ENCODE measurements at places on chromosomes 3 and 15.
A peak's percentile ranks its signal among the peaks of the same experiment; 100 is the strongest.

- DNase-seq: no peak
Measured at GRCh38 chr15:100920516-100921135, 1.5 kb downstream of the LRRK1 start.

DNA sequence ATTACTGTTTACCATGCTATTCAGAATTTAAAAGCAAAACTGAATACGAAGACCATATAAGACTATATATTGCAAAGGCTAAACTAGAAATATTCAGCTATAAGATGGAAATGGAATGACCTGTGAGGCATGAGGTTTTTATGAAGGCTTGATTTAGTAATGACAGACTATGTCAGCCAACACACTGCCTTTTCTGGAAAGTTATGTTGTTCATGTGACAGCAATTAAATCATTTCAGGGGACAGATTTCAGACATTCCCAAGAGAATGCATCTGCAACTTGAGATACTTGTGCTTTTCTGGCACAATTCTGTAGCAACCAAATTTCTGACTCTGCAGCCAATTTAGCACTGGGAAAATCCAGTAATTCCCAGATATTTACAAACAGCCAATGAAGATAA lies 8.6 kb upstream of the GATM start:
- DNase-seq: no peak

GRCh38 chr15:61921093-61921492 lies 139.2 kb downstream of the VPS13C start:
- DNase-seq: no peak

DNA sequence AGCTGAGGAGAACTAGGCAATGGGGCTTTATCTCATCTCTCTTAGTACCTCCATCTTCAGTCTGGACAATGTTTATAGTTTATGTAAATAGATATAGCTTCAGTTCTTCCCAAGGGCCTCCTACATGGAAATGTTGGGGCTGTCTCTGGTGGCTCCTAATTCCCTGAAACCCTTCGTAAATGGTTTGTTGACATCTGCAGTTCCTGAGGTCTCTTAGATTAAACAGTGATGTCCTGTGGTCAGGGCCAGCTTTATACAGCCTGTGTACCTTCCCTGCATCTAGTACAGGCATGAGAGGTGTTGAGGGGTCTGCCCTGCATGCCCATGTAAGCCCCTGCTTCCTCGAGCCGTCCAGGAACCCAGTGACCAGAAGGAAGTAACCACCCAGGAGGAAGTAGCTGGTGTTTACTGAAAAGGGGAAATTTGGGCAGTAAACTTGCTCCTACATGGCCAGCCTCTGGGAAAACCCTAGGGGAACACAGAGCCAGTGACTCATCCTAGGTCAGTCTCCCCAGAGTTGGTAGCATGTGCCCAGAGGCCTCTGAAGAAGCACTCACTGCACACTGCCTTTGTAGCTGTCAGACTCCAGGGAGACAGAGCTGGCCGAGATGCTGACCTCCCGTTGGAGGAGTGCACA lies 4.7 kb upstream of the TBC1D2B start:
- DNase-seq: peak; percentile 25

DNA sequence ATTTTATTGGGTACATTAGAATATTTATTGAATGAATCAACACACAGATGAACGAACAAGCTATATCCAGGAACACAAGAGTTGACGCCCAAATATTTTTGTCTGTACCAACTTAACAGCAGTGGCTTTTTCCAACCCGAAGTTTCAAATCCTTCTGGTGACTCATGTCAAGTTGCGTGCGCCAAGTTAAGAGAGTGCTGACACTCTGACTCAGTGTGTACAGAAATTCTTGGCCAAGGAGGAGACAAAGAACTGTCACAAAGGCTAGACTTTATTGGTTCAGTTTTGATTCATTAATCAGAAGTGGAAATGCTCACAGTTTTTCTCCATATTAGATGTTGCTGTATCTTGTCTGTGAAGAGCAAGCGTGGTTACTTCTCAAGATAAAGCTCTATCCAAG lies 59.6 kb upstream of the TSC22D2 start:
- DNase-seq: no peak

DNA sequence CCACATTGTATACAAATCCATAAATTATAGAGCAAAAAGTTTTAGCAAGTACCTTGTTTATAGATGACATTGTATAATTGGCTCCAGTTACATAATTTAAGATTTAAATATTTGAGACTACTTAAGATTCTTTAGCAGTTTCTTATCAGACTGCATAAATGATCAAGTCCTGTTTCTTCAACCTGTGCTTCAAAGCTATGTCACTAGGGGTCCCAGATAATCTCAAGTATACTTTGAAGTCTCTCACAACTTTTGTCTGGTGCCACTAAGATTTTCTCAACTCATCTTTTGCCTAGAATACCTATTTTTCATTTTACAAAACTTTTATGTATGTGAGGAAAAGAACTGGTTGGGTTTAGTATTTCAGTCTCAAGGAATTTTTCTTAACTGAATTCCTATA lies 205.5 kb downstream of the STAG1 start:
- DNase-seq: peak; percentile 56

- peak; percentile 7 for DNase-seq
Measured at GRCh38 chr3:149476225-149476624, 1.7 kb downstream of the TM4SF4 start.

GRCh38 chr3:119417771-119418512 lies 45.5 kb downstream of the TMEM39A start:
- no peak for DNase-seq

GRCh38 chr3:58308728-58309127 lies 2.4 kb downstream of the HTD2 start:
- no peak for DNase-seq

DNA sequence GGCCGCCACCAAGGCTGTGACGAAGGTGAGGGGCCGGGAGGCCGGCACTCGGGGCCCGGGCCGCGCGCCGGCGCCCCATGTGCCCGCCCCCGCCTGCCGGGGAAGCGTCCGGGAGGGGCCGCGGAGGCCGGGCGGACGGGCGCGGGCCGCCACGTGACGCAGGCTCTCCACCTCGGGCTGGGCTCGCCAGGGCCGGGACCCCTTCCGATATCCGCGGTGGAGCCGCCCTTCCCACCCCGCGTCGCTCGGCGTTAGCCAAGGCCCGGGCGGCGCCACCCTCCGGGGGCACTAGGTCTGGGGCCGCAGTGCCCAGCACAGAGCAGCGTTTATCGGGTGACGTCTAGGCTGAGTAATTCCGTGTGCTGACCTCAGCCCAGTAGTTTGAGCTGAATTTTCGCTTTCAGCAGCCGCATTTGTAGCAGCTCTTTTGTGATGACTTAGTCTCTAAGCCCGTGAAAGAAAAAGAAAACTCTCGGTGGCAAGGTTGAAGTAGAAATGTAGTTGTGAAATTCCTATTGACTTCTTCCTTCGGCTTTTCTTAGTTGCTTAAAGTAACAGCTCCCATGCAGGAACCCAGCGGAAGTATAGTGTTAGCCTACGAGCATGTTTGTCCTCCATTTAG lies 885 bp downstream of the CDV3 start:
- DNase-seq: no peak

DNA sequence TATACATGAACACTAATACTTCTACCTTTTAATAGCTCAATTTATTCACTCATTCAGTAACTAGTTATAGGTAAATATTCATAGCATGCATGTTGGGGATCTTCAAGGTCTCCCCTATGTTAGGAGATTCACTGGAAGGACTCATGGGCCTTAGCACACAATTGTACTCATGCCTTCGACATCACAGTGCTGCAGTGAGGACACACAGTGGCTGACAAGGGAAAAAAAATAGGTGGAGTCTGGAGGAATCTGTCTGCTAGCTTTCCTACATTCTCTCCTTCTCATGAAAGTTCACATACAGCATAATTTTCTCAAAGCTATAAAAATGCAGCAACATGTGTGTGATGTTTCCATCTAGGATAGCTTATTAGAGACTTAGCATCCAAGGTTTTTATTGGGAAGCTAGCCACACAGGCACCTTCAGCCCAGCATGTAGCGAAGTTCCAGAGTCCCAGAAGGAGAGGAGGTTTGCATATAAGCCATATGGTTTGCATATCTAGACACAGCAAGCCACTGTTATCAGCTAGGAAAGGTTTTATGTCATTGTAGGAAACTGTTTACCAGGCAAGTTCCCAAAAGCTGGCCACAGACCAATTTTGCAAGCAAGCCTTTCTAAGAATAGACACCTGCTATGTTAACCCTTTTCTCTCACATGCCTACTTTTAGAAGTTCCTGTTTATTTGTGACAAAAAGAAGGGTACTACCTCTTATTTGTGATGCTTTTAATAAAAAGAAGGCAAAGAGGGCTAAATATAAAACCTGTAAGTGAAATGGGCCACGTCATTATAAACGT lies 46.4 kb downstream of the MORC1 start:
- peak; percentile 34 for DNase-seq

- DNase-seq: no peak
Measured at GRCh38 chr3:73319179-73319769, 257.8 kb downstream of the EBLN2 start.
